ENCODE measurements at places on chromosomes 11 and 22.
A peak's percentile ranks its signal among the peaks of the same experiment; 100 is the strongest.

DNA sequence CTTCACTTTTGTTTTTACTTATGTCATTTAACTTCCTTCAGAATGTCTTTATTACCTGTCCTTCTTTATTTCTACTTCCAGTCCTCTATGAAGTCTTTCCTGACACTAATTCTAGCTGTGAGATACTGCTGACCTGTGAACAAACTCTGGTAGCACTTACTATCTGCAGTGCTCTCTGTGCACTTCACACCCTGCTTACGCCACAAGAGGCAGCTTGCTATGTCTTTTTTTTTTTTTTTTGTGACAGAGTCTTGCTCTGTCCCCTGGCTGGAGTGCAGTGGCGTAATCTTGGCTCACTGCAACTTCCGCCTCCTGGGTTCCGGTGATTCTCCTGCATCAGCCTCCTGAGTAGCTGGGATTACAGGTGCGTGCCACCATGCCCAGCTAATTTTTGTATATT is 10.7 kb downstream of the STIM1 start:
- DNase-seq: no peak

DNA sequence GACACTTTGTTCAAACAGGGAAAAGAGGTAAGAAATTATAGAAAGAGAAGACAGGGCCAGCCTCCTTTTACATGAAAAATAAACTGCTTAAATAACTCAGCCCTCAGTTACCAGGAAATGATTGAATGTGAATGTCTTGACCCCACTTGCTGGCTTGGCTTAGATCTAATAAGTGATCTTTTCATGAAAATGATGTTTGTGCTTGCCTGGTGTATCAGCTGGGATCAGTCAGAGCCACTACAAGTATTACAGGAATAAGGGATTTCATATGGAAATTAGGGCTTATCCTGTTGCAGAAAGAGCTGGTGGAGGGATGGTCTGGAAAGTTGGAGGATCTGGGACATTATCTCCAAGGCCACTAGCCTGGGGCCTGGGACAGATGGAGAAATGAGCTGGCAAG is 51.8 kb downstream of the COMMD9 start:
- no peak for DNase-seq

DNA sequence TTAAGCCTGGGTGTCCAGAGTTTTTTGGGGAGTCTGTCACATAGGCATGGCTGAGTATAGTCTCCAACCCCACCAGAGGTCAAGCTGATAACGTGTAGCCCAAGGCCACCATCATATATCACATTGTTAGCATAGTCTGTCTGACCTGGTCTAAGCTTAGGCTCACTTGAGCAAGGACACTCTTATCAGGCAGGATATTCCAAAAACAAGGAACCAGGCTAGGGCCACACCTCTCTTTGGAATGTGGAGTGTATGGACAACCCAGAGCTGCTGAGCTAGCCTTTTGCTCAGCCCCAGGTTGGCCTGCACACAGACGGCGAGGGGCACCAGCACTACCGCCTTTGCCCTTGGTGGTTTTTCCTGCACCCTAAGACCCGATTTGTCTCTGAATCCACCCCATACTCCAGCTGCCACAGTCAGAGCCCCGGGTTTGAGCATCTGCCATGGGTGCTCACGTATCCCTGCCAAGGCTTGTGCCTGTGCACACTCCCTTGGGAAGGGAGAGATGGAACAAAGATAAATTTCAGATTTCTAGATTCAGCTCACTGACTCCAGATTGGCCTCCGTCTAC is 7.2 kb downstream of the SNAP29 start:
- DNase-seq: no peak

GRCh38 chr11:115677190-115677589 is 173.0 kb upstream of the CADM1 start:
- DNase-seq: no peak

DNA sequence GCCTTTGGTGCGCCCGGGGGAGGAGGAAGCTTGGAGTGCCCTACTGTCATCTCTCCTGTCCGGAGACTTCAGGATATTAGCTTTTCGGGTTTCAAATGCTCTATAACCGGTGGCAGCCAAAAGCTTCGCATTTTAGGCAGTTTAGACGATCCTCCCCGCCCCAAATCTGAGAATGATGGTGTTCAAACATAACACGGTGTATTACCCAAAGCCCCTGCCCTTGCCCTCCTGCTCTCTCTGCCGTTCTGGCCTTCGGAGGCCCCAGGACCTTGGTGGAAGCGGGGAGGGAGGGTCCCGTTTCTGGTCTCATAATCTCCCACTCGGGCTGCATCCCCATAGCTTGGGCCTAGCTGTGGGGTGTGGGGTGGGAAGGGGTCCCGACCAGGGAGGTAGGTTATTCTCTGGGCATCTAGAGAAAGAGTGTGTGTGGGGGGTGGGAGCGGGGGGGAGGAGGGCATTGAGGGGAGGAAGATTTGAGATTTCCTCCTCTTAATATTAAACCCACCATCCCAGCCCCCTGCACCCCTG is 2.3 kb downstream of the PKNOX2 start:
- no peak for DNase-seq

DNA sequence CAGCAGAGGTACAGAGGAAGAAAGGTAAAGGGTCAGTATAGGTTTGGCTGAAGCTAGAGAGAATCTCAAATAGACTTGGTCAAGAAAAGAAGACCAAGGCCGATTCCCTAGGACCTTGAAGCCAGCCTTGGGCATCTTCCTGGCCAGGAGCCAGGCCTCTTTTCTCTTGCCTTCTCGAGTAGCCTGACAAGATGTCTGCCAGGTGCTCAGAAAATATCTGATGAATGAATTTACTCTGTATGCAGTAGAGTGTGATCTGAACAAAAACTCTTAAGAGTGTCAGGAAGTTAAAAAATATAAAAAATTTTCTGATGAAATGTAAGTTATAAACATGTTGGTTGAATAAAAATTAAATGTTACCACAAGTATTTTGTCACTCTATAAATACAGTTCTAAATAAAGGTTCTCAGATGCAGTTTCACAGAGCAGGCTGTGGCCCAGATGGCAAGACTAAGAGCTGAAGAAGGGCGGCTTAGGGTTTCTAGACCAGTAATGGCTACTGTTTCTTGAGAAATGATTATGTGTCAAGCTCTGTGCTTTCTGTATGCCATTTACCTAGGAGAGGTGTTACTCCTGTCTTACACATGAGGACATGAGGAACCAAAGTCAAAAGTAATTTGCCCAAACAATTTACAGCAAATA is 98.1 kb downstream of the ATXN10 start:
- DNase-seq: peak; percentile 28

- DNase-seq: no peak
Observed at GRCh38 chr11:12091956-12092558, 18.3 kb upstream of the MICAL2 start.

DNA sequence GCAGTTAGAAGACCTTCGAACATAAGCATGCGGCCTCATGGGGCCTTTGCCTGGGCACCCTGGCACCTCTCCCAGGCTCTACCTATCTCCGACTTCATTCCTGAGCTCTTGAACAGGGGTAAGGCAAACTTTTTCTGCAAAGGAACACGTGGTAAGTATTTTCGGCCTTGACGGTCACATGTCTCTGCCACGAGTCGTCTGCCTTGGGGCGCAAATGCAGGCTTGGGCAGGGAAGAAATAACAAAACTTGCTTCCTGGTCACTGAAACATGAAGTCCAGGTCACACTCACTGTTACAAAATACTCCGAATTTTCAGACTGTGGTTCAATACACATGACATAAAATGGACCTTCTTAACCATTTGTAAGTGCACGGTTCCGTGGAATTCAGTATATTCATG is 3.4 kb upstream of the ASCL2 start:
- no peak for DNase-seq

DNA sequence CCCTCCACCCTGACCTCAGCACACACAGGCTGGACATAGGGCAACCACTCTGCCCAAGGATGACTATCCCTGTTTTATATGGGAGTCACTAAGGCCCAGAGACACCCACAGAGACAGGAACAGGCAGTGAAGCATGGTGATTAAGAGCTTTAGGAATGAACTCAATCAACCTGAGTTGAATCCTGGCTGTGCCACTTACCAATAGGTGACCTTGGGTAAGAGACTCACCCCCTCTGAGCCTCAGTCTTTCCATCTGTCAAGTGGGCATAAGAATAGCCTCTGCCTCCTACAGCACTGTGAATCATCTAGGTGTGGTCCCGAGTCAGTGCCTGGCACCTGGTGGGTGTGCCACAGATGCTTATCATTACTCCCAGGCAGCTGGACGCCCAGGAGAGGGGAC is 6.8 kb downstream of the CRYBB1 start:
- no peak for DNase-seq

GRCh38 chr22:44968736-44969135 is 41.1 kb downstream of the PHF21B start:
- DNase-seq: no peak

- DNase-seq: no peak
Observed at GRCh38 chr11:86446163-86446923, 71.7 kb downstream of the CCDC81 start.

- DNase-seq: no peak
Observed at GRCh38 chr22:31425331-31426050, 26.1 kb downstream of the DRG1 start.

- no peak for DNase-seq
Observed at GRCh38 chr11:36345084-36345511, 49.0 kb downstream of the PRR5L start.

- no peak for DNase-seq
Observed at GRCh38 chr11:14106303-14107049, 144.0 kb downstream of the SPON1 start.

GRCh38 chr11:12430954-12431595 is 53.7 kb downstream of the PARVA start:
- DNase-seq: no peak

DNA sequence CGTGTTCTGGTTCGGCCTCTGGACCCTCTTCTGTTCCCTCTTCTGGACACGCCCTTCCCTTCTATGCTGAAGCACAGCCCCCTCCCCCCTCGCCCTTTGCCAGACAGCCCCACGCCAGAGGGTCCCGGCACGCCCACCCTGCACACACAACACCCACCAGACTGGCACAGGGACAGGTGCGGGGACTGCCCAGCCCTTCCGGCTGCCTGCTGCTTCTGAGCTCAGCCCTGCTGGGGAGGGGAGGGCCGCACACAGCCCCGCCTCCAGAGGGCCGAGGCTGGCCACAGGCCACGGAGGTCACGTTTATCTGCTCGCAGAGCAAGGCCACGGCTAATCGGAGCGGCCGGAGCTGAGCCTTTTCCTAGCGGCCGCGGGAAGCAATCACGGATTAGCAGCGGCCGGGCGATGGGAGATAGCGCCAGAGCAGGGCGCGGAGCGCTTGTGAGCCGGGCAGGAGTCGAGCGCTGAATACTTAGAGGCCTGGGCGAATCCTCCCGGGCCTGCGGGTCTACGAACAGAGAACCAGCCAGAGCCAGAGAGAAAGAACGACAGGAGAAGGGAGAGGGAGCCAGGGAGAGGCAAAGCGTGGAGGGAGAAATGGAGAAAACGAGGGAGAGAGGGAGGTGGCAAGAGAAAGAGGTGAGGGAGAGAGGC is 21.5 kb downstream of the OTUB1 start:
- no peak for DNase-seq

DNA sequence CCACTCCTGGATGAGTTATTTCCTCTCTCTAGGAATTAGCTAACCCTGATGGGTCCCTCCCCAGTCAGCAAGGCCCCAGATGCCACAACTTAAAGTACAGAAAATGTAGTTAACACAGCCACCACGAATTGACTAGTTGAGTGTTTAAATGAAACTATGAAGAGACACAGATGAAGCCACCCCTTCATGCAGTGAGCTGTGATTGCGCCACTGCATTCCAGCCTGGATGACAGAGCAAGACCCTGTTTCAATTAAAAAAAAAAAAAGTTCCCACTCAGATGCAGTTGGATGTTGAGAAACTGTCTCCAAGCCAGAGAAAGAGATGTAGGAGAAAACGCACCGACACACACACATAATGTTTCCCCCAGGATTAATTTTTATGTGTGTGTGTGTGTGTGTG is 53.3 kb downstream of the SCN3B start:
- peak; percentile 65 for DNase-seq

DNA sequence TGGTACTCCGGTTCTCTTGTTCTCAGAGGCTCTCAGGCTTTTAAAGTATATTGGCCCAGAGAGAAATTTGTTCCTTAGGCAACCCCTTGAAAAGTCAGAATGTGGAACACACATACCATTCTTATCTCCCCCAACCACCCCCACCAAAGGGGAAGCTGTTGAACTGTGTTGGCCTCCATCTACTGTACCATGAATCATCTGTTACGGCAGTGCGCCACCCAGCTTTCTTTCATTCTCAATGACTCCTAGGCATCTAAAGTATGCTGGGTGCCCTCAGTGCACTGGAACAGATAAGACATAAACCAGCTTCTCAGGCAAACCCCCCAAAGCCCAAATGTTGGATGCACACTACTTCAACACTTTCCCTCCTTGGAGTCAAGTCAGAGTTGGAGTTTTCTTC is 696.2 kb upstream of the TENM4 start:
- DNase-seq: no peak

- no peak for DNase-seq
Observed at GRCh38 chr11:103735497-103736032, 300.9 kb upstream of the DDI1 start.

- no peak for DNase-seq
Observed at GRCh38 chr11:74681686-74682651, 49.3 kb downstream of the CHRDL2 start.

- no peak for DNase-seq
Observed at GRCh38 chr22:49333206-49333605, 494.5 kb downstream of the BRD1 start.

DNA sequence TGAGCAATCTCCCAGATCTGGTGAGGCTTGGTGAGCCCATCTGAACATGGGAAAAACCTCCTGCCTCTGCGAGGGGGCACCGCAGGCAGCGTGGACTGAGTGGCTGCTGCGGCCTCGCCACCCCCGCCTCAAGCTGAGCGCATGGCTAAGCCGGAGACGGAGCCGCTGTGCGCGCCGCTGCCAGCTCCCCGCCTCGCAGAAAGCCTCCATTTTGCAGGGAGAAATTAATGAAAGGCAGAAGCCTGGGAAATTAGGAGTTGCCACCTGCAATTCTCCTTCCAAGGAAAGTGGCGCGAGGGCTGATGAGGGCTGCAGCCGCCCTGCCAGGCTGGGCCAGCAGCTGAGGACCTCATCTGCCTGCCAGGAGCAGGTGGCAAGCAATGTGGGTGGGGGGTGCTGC is 35.6 kb upstream of the TCF20 start:
- no peak for DNase-seq

- no peak for DNase-seq
Observed at GRCh38 chr22:43449205-43449830, 37.5 kb downstream of the MPPED1 start.

DNA sequence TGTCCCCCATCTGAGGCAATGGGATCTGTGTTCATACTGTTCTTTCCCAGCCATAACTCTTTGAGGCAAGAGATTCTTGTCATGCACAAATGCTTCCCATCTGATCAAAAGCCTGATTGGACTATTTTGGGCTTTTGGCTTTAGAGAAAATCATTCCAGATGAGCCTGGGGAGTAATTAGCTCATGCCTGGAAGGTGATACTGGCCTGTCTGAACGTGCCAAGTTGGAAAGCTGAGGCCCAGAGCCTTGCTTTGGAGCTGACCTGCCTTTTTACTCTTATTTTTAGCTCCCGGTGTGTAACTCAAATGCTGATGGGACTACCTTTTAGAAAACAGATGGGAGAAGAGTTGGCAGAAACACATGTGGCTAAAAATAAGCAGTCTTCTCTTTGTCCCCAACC is 105.0 kb downstream of the DBX1 start:
- no peak for DNase-seq
